Astrocyte (in vitro differentiated cells and primary cell): ENCODE measurements at places on chromosomes 3 and 15. TPM values are rescaled to one million over a fixed set of nuclear protein-coding genes. Genes with fewer than 3 reads are reported as not detected.

GRCh38 chr3:38640661-38641452 is 8.6 kb downstream of the SCN5A start:
- DNase-seq = no peak

The HGD gene
- total RNA-seq = 0.52 TPM in 1 of 2 replicates, not detected in the other

The SLC6A1 gene
- total RNA-seq = 0.30 and 0.46 TPM in 2 replicates

GRCh38 chr3:9765865-9766264 is 3.9 kb downstream of the CAMK1 start:
- no peak for DNase-seq

DNA sequence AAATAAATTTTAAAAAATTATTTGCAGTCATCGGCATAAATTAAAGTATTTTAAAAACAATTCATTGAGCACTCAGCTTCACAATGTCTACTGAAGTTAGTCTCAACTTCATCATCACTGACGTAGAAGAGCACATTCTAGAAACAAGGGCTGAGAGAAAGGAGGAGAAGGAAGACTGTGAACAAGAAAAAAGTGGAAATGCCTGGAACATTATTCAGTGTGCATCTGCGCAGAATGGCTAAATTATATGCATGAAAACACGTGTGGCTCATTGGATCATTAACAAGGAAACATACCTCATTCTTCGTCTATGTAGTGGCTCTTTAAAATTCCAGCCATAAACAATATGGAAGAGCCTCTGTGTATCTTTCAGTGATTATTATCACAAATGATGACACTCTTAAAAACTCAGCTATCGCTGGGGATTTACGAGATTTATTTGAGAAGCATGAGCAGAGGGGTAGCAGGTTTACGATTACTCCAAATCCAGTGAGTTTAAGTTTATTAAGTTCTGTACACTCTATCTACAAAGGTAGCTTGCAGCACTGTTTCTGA is 404.2 kb upstream of the CDIN1 start:
- DNase-seq = no peak
